OCI-LY7 (cell line): ENCODE measurements at places on chromosomes 16 and 17. TPM values are rescaled to one million over a fixed set of nuclear protein-coding genes. Genes with fewer than 3 reads are reported as not detected.

Gene CCL16
- not detected in 2 replicates for total RNA-seq

Gene MT3
- not detected in 2 replicates for total RNA-seq

Gene WNK4
- total RNA-seq: 8.3 and 10.9 TPM in 2 replicates

Gene MRC2
- 0.27 TPM in 1 of 2 replicates, not detected in the other for total RNA-seq

Gene FOXL1
- total RNA-seq: 1.8 and 2.4 TPM in 2 replicates

Gene ZG16
- total RNA-seq: not detected in 2 replicates

Gene TLCD3A
- total RNA-seq: 8.1 and 11.7 TPM in 2 replicates

Gene ENDOV
- total RNA-seq: 33.1 and 39.4 TPM in 2 replicates

Gene HOXB3
- total RNA-seq: 13.0 and 14.6 TPM in 2 replicates

Gene FBXO39
- total RNA-seq: not detected in 2 replicates

Gene TMED6
- 1.2 and 1.7 TPM in 2 replicates for total RNA-seq

Gene HBA1
- not detected in 2 replicates for total RNA-seq

Gene NGFR
- 0.10 and 0.17 TPM in 2 replicates for total RNA-seq

Gene HOXB13
- total RNA-seq: not detected in 2 replicates

Gene CHST6
- total RNA-seq: 0.13 TPM in 1 of 2 replicates, not detected in the other

Gene HS3ST3A1
- total RNA-seq: 0.72 TPM in 1 of 2 replicates, not detected in the other

Gene SCNN1B
- 0.23 and 0.52 TPM in 2 replicates for total RNA-seq

Gene MYH3
- 5.1 and 5.9 TPM in 2 replicates for total RNA-seq

Gene GPR139
- total RNA-seq: not detected in 2 replicates

Gene BIRC5
- total RNA-seq: 184 and 190 TPM in 2 replicates

Gene CDC6
- total RNA-seq: 132 and 156 TPM in 2 replicates

Gene HIC1
- 0.32 TPM in 1 of 2 replicates, not detected in the other for total RNA-seq

Gene TMC5
- total RNA-seq: 0.18 TPM in 1 of 2 replicates, not detected in the other

Gene PPY
- not detected in 2 replicates for total RNA-seq

Gene CD300LB
- not detected in 2 replicates for total RNA-seq

Gene SDR42E2
- total RNA-seq: 0.28 and 0.29 TPM in 2 replicates

Gene RPAIN
- total RNA-seq: 88.9 and 108 TPM in 2 replicates

Gene AGRP
- total RNA-seq: 0.52 TPM in 1 of 2 replicates, not detected in the other
